Right atrium auricular region (tissue), 2 donors: ENCODE measurements at places on chromosomes 1 and 21. TPM values are rescaled to one million over a fixed set of nuclear protein-coding genes. Genes with fewer than 3 reads are reported as not detected.

LCE1E gene
- total RNA-seq: not detected

INSRR gene
- total RNA-seq: not detected

CFHR2 gene
- total RNA-seq: not detected

HMGCL gene
- 22.4 TPM for total RNA-seq

RERE gene
- total RNA-seq: 125 TPM

SYTL1 gene
- total RNA-seq: 1.8 TPM

C1orf116 gene
- 0.07 TPM for total RNA-seq

CLDN19 gene
- not detected for total RNA-seq

KDF1 gene
- 0.86 TPM for total RNA-seq

ADGRL2 gene
- 83.1 TPM for total RNA-seq

SLC45A3 gene
- 2.7 TPM for total RNA-seq

ERG gene
- total RNA-seq: 6.3 TPM

C1QA gene
- total RNA-seq: 37.9 TPM

RO60 gene
- total RNA-seq: 58.9 TPM
